ENCODE measurements at places on chromosomes 5 and 9.
A peak's percentile ranks its signal among the peaks of the same experiment; 100 is the strongest.

DNA sequence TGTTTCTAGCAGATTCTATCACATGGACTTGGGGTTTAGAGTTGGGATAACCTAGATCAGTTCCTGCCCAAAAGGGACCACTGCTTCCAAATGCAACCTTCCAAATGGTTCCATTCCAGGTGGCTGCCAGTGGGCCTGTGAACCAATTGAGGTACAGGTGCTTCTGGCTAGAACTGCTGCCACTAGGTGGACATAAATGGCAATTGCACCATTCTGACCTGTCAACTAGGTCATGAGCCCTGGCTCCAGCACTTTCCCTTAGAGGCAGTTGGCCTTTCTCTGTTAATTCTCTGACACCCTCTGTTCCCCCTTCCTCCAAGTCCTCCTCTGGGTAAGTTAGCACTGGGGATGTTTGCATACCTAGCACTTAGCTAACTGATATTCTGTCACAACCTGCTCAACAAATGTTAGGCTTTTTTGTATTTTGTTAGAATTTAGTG lies 16.6 kb upstream of the HEMGN start:
- DNase-seq, result peak; percentile 94

DNA sequence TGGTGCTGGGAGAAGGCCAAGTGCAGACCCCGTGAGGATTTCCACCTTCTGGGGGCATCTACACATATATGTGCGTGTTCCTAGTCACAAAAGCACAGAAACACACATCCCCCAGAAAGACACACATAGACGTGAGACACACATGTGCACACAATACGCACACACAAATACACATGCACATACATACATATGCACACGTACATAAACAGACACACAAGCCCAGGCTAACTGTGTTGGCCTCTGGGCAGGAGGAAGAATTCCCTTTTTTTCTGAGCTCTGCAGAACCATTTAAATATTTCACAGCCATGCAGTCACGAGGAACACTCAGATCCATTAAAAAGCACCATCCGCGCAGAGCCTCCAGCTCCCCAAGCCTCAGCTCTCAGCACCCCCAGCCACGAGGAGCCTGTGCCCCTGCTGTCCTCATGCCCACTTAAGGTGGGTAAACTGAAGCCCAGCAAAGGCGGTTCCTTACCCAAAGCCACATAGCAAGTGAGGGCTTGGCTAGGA lies 5.3 kb downstream of the NINJ1 start:
- DNase-seq, result no peak

GRCh38 chr9:7782400-7783120 lies 17.0 kb downstream of the DMAC1 start:
- no peak for DNase-seq

DNA sequence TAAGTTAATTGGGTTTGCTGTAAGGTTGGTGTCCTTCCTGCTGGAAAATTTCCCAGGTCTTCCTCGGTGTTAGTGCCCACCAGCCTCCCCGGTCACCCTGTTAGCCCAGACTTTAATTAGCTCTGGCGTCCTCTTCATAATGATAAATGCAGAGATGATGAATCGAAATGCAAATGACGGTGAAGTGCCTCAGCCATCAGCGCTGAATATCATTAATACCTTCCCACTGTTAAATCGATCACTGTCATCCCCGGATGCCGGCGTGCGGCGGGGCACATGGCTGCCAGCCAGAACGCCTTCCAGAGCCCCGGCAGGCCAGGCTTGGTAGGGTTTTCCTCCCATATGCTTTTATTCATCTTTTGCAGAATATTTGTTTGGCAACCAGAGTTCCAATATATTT lies 204.5 kb downstream of the IRX2 start:
- no peak for DNase-seq

DNA sequence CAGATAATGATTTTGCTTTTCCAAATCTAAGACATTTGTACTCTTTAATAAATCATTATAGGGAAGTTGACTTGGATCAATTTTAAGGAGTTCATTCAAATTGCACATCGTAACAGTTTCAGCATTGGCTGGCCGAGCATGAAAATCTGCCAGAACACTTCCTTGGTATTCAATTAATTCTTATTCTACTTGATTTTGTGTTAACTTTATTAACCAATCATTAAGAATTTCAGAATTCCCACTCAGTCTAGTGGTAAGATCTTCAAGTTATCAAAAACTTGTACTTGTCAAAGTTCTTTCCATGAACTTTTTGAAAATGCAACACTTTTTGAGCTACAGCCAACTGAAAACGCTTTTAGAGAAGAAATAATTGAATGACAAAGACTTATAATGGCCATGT lies 565.8 kb downstream of the TLE1 start:
- no peak for DNase-seq

- no peak for DNase-seq
Measured at GRCh38 chr5:15983392-15983791, 196.2 kb downstream of the MARCHF11 start.

GRCh38 chr9:113957351-113957750 lies 81.2 kb downstream of the ZNF618 start:
- DNase-seq, result no peak

All from GM23338 (cell line).